Activated effector memory CD4-positive, alpha-beta T cell treated with Interleukin-2 at 50 U/mL for 16 hours (primary cell): ENCODE measurements at places on chromosomes 7 and 10.

DNA sequence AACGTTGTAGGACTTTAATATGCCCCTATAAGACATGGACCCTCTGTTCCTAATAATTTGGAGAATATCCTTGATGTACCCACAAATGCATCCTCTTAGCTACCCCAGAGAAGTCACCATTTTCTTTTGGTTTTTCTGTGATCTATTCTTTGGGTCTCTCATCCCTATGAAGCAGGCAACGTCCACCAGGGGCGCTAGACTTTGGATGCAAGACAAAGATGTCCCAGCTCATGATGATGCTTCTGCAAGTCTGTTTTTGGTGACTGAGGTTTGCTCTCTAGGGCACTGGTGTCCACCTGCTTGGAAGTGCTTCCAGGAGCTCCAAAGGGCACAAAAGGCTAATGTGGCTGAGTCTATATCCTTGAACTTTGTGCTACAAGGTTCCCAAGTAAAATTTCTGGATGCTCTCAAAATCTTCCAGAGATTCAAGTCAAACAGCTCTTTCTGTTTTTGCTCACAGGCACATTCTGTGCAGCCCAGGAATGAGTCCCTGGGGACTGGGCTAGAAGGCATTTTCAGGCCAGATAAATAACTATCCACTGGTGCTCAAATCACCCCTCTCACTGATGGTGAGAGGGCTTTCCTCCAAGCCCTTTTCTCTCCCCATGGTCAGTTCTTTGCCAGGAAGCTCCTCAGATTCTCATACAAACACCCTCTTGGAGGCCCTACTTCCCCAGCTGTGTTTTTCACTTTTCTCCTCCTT lies 166.4 kb downstream of the C7orf25 start:
- no peak for DNase-seq

GRCh38 chr10:44774676-44775401 lies 136.3 kb upstream of the TMEM72 start:
- DNase-seq: no peak

- no peak for DNase-seq
Measured at GRCh38 chr7:30177186-30177585, 42.4 kb downstream of the MTURN start.

DNA sequence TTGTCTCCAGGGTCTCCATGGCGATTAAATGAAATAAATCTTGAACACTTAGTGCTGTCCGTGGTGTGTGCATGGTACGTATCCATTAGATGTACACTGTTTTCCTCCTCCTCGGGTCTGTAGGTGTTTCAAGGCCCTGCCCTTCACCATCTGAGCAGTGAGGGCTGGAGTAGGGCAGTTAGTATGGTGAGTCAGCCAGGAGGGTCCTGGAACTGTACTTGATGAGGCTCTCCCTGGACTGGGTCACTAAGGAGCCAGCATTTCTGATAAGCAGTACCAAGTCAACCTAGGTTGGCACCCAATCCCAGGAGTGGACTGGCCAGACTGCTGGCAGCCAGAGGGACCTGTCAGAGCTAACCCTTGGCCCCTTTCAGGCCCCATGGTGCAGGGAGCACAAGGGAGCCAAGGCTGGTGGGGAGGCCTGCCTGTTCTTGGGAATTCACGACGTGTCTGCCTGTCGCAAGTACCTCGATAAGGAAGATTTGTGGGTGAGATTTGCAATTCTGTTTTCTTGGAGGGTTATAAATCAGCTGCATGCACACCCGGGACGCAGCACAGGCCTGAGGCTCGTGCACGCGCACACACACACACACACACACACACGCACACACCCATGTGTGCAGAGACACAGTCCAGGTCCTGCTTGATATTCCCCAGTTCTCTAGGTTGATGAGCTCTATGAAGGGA lies 114.2 kb downstream of the ZMIZ1 start:
- DNase-seq: no peak

DNA sequence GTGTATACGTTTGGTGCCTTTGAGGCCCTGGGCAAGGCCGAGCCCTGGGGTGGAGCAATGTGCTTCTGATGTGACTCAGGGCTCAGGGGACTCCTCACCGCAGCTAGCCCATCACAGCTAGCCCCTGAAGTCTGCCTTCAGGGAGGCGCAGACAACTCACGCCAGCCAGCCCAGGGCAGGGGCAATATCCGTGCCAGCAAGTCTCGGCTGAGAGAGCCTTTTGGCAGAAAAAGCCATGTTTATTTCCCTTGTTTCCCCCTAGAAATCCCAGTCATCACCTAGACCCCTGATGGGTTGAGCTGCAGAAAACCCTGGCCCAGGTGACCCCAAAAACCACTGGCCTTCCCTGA lies 90.4 kb downstream of the CHST15 start:
- no peak for DNase-seq

- no peak for DNase-seq
Measured at GRCh38 chr10:114653926-114654325, 4.1 kb downstream of the ABLIM1 start.

DNA sequence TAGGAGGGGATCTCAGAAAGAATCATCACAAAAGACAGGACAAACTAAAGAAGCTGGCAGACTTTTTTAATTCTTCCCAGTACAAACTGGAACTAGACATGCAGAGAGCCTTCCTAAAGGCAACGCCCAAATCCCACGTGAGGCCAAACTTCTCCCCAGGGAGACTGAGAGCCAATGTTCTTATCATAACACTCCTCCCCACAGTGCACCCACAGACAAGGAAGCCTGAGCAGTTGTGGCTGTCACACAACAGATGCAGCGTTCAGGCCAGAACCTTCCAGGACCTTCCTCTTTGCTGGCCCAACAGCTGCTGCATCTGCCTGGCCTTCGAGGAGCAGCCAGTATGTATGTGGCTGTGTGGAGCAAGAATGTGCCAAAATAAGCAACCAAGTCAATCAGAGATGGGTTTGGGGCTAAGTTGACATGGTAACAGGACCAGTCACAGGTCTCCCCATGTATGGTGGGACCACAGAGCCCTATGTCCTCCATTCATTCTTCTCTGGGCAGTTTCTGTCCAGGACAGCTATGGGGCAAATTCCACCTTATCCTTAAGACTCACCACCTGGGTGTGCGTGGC lies 34.9 kb downstream of the SRPK2 start:
- no peak for DNase-seq

DNA sequence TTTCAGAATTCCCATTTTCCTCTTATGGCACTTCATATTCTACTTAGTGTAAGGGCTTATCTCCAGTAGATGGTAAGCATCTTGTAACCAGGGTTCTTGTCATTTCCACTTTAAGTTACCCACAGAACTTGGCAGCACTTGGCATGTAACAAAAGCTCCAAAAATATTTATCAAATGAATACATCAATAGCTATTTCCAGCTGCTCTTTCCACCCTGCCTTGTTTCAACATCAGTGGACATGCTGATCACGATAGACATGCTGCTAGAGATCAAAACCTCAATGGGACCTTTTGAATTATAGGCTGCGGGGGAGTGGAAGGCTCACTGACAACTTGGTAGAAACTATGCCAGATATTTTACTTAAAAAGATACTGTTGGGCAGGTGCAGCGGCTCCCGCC lies 32.9 kb downstream of the HOXA1 start:
- no peak for DNase-seq

GRCh38 chr7:64793106-64793755 lies 997 bp upstream of the ZNF138 start:
- no peak for DNase-seq
